Central memory CD8-positive, alpha-beta T cell (primary cell): ENCODE measurements at places on chromosomes 1 and 21.

- DNase-seq = no peak
Observed at GRCh38 chr21:44872649-44873355, 688 bp downstream of the PTTG1IP start.

- no peak for DNase-seq
Observed at GRCh38 chr1:174247472-174247871, 88.2 kb downstream of the RABGAP1L start.

DNA sequence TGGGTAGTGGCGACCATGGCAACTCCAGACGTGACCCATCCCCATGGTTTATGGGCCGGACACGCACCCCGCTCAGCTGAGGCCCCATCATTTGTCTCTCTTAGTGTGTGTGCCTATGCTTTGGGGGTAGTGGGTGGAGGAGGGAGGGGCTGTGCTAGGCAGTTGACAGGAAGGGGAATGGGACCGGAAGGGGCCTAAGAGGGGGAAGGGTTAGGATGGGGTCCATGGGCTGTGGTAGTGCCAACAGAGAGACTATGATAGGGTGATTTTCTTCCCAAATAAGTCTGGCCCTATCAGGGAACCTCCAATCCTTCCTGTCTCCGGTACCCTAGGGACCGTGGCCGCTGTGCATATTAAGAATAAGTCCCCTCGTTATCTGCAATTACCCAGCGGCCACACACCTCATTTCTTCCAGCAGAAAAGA is 9.9 kb downstream of the DMAP1 start:
- no peak for DNase-seq

DNA sequence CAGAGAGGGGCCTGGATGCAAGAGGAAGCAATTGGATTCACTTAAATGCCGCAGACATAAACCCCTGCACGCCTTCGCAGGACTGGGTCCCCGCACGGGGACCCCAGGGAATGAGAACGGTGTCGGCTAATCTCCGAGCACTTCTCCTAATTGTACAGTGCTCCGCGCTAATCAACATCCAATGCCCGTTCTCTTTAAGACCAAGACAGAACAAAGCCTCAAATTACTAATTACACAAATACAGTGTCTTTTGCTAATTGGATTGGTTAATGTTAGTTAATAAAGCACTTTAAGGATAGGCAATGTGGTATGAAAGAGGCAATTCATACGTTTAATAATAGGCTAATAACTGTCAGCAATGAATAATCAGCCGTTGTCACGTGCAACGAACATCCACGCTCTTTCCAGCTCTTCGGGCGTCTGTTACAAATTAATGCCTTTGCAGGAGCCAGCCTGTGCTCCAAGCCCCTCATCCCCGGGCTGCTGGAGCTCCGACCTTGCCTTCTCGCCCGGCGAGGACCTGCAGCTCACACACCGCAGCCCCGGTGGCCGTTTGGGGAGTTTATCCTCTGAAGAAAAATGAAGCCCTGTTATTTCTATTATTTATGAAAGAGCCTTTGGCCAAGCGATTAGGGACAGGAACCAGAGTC is 157.8 kb downstream of the PRDM16 start:
- no peak for DNase-seq

GRCh38 chr1:109659997-109660690 is 4.2 kb downstream of the GSTM4 start:
- DNase-seq = no peak

GRCh38 chr21:30996728-30997127 is 41.5 kb downstream of the KRTAP19-8 start:
- DNase-seq = no peak
